Activated naive CD4-positive, alpha-beta T cell treated with anti-CD3 and anti-CD28 coated beads for 36 hours (primary cell): ENCODE measurements at places on chromosomes 7 and 10.

- no peak for DNase-seq
These were observed 344.7 kb upstream of the NPSR1 start for GRCh38 chr7:34313289-34313688.

GRCh38 chr7:108016841-108017775 lies 14.1 kb upstream of the LAMB1 start:
- DNase-seq, result peak; percentile 14

GRCh38 chr10:33661580-33662336 lies 327.3 kb upstream of the NRP1 start:
- no peak for DNase-seq

DNA sequence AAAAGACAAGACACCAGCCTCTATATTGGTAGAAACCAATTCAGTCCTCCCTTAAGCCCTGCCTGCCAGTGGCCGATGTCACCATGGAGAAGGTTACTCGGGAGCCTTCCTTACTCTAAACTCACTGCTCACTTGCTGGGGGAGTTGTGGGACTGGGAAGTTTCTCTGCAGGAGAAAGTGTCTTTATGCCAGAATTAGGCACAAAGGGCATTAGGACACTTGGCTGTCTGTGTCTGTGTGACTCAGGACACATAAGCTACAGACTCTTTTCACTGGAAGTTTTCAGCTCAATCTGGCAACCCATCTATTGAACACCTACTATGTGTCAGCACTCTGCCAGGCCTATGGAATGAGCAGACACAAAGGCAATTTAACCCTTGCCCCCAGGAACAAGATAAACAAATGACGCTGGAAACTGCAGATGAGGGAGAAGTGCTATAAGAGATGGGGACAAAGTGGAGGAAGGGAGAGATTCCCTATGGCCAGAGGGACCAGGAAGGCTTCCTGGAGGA lies 49.5 kb upstream of the CACUL1 start:
- DNase-seq, result no peak

DNA sequence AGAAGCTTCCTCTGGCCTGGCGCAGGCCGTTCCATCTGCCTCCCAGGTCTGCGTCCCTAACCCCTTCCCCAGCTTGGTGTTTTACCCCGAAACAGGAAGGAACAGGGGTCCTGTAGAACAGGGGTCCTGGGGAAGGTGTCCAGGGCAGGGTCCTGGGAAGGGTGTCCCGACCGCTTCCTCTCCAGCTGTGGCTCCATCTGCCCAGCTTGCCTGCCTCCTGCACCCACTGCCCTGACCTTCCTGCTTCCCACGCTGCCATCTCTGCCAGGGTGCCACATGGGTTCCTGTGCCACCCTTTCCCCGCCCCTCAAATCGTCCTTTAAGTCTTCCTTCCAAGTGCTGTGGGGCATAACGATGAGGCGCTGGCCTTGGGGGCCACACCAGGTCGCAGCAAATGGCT lies 32.4 kb downstream of the WDR86 start:
- DNase-seq, result no peak

DNA sequence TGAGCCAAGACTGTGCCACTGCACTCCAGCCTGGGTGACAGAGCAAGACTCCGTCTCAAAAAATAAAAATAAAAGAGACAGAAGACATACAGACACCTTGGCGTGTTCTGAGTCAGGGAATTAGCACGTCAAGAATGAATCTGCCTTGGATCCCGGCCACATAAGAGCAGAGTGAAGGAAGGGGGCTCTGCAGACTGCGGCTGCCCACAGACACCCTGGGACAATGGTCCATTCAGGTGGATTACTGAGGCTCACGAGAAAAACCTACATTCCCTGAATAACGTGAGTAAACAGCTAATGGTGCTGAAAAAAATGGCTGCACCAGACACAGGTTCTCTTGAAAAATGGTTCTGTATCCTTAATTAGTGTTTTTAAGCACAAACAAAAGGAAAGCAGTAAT lies 100.1 kb upstream of the FGFR2 start:
- no peak for DNase-seq

- DNase-seq, result no peak
These were observed 66.7 kb downstream of the NOD1 start for GRCh38 chr7:30411897-30412296.

DNA sequence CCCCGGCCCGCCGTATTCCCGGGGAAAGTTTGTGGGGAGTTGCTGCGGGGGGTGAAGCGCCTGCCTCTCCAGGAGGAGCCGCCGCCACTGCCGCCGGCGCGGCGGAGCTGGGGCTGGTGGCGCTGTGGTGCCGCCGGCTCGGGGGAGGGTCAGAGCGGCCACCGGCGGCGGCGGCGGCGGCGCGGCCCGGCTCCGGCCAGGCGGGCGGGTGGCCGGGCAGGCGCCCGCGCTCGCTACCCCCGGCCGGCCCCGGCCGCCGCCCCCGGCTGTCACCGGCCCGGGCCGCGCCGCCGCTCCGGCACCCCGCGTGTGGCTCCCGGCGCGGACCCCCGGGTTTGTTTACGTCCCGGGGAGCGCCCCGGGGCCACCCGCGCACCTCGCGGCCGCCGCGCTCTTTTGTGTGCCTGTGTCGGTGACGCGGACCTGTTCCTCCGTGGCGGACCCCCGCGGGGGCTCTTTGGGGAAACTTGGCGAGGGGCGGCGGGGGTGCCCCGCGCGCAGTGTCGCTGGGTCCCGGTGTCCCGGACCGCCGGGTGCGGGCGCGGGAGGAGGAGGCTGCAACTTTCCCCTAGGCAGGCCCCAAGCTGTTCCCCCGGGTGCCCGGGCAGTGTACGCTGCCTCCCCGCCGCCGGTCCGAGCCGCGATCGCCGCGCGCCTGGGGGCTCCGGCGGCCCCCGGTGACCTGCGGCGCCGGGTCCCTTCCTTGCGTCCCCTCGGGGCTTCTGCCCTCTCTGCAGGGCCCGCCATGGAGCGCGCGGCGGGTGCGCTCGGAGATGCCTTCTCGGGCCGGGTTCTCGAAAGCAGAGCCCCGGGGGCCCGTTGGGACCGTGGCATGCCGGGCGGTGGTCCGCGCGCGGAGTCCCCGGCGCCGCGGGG lies 593 bp upstream of the CUX1 start:
- DNase-seq, result peak; percentile 37

- no peak for DNase-seq
These were observed 141.7 kb downstream of the KAT6B start for GRCh38 chr10:74967911-74968666.

GRCh38 chr10:112383325-112383724 lies 9.4 kb downstream of the ACSL5 start:
- DNase-seq, result peak; percentile 29

- DNase-seq, result no peak
These were observed 49.0 kb downstream of the SCIN start for GRCh38 chr7:12619461-12620069.

DNA sequence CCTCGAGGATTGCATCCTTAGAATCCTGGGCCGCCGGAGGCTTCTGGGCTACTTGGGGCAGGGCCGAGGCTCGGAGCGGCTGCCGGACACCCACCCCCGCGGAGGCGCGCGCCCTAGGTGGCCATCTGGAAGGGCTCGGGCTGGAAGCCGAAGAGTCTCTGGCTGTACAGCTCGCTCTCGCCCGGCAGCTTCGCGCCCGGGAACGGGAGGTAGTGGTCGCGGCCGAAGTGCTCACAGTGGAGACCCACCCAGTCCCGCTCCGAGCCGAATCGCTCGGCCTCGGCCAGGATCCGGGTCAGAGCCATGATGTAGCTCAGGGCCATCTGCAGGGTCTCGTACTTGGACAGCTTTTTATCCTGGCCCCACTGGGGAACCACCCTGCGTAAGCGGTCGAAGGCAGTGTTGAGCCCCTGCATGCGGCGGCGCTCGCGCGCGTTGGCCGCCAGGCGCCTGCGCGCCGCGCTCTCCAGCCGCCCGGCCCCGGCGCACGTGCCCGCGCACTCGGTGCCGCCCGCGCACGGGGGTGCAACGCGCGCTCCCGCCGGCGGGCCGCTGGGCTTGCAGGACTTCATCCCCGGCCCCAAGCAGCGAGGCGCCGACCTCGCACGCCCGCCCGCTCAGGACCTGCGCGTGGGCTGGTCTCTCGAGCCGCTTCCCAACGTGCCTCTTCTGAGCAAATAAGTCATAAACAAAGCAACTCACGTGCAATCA lies 652 bp downstream of the ATOH7 start:
- peak; percentile 38 for DNase-seq

DNA sequence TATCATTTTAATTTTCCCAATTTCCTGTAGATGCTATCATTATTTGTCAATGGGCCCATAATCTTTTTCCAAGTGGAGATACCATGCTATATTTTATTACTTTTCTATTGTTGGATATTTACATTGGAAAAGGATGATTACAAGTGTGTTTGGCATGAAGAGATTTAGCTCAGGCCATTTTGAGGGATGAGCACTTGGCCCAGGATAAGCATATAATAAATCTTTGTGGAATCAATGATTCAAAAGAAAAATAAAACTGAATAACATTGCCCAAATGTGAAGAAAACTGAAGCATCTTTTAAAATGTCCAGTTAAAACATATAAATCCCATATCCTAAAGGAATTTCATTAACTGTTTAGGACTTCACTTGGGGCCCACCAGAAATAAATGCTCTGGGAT lies 260.9 kb upstream of the BMPER start:
- no peak for DNase-seq

- no peak for DNase-seq
These were observed 245.0 kb downstream of the MGMT start for GRCh38 chr10:129712000-129712399.

- DNase-seq, result peak; percentile 44
These were observed 7.2 kb downstream of the RBM20 start for GRCh38 chr10:110651044-110651958.

DNA sequence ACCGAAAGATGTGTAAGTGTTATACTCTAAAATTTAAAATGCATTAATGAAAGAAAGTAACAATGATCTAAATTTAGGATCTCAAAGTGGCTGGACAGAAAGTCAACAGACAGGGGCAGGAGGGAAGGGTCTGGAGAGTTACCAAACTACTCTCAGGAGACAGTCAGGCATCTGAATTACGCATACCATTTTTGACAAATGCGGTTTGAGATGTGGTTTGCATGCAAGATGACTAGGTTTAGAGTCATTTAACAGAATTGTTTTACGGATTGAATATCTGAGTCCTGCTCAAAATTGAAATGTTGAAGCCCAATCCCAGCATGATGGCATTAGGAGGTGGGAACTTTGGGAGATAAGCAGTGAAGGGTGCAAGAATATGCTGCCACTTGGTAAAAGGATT lies 314.1 kb downstream of the WDR11 start:
- DNase-seq, result no peak

DNA sequence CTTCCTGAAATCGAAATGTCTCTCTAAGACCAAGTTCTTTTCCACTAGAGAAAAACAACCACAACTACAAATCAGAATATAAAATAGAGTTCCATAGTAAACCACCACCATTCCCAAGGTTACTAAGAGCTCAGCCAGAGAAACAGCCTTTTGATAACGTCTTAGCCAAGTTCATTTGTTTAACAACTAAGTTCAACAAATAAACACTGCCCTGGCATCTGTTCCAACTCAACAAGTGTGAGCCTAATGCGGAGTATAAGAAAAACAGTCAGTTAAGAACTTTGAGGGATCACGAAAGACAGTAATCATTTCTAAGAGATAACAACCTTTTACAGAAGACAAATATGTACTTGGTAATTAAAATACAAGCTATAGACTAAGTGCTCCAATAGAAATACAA lies 77.3 kb downstream of the CALD1 start:
- no peak for DNase-seq

DNA sequence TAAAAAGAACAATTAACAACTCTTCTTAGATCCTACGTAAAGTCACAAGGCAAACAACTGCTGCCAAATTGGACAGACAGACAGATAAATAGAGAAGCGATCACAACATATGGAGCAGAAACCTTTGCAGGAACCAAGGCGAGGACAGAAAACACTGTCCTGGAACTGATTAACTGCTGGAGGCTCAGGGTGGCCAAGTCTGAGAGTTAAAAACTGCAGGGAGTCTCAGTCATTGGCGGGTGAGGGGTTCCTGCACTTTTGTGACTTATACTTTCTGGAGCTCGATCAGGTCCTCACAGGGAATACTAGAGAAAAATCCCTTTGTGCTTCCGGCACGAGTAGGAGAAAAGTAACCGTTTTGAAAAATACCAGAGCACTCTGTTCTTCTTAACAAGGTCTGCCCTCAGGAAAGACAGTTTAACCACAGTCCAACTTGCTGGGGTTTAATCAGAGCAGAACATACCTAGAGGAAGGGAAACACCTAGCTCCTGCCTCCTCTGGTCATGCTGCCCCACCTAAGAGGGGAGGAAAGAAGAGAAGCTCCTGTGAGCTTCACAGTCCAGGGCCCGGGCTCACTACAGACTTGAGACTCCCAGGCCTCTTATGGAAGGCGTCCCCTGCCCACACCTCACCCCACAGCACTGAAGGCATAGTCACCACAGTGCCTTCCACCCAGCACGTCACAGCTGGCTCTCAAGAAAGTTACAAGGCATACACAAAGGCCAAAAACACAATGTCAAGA lies 74.9 kb downstream of the LARP4B start:
- no peak for DNase-seq

DNA sequence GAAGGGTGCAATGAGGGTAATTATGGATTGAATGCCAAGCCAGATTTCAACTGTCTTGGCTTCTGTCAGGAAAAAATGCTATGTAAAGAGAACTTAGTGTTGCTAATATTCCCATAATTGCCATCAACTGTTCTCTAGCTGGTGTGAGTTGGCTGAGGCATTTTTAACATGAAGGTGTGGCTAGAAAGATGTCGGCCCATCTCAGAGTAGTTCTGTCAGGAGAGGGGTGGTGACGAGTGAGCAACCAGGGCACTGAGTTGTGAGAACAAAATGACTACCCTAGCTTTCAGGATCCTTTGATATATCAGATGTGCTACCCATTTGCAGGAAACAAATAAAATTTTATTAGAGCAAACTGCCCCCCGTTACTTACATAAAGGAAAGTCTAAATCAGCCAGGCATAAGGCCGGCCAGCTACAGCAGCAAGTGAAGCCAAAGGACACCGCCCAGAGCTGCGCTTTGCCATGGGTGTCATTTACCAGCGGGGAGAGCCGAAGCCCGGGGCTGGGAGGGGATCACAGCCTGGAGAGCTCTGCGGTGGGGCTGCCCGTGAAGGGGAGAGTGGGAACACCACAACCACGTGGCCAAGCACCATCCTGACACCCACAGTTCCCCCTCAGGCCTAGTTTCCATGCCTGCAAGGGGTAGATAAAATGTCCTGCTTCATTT lies 141.4 kb downstream of the ICA1 start:
- DNase-seq, result no peak

- DNase-seq, result no peak
These were observed 162.4 kb downstream of the COBL start for GRCh38 chr7:51154201-51154600.

GRCh38 chr10:114479307-114479706 lies 75.0 kb upstream of the AFAP1L2 start:
- no peak for DNase-seq

GRCh38 chr7:48255046-48255445 lies 83.8 kb downstream of the ABCA13 start:
- DNase-seq, result peak; percentile 7

- no peak for DNase-seq
These were observed 9.1 kb downstream of the CELF2 start for GRCh38 chr10:11026773-11027172.

DNA sequence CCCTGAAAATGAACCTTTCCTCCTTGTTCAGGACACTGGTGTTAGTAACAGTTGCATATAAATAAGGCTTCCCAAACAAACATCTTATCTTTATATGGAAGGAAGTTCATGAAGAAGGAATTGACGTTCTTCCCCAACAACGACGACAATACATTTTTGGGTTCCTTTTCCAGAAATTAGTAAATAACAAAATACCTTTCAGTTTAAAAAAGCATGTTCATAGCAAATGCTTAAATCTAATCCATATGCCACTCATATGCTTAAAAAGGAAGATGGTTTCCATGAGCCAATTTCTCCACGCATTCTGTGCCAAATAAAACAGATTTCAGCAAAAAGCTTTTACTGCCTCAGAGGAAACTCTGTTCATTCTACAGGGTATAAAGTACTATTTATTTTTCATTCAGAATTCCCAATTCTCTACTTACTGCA lies 182.6 kb downstream of the COBL start:
- DNase-seq, result no peak
